NCI-H69 (cell line): ENCODE measurements at places on chromosomes 3 and 15.

- DNase-seq: no peak
These were observed 15.6 kb downstream of the EOGT start for GRCh38 chr3:68997887-68998286.

DNA sequence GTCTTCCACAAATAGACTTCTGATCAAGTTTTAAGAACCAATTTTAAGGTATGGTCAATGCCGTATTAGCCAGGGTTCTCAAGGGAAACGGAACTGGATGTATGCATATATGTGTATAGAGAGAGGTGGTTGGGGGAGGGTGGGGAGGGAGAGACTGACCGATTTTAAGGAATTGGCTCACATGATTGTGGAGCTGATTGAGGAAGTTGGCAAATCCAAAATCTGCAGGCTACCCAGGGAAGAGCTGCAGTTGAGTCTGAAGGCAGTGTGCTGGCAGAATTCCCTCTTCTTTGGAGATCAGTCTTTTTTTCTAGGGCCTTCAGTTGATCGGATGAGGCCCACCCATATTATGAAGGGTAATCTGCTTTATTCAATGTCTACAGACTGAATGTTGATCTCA, 40.8 kb upstream of the SPRED1 start:
- no peak for DNase-seq

GRCh38 chr3:24472358-24472757, 22.3 kb downstream of the THRB start:
- DNase-seq: no peak

DNA sequence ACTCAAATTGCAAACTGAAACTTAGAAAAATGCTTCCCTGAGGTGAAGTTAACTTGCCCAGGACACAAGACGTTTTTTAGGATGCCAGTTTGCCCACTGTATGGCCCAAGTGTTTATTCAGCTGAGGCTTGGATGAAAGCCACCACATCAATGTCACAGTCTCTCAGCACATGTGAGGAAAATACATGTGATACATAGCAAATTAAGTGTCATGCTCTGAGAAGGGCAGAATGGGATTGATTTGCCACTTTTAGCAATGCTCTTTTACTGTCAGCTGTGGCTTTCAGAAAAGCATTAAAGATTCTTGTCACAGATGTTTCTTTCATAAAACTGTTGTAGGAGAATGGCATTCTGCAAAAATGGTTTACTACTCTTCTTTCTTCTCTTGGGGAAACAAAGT, 165.5 kb downstream of the ZIC1 start:
- no peak for DNase-seq

DNA sequence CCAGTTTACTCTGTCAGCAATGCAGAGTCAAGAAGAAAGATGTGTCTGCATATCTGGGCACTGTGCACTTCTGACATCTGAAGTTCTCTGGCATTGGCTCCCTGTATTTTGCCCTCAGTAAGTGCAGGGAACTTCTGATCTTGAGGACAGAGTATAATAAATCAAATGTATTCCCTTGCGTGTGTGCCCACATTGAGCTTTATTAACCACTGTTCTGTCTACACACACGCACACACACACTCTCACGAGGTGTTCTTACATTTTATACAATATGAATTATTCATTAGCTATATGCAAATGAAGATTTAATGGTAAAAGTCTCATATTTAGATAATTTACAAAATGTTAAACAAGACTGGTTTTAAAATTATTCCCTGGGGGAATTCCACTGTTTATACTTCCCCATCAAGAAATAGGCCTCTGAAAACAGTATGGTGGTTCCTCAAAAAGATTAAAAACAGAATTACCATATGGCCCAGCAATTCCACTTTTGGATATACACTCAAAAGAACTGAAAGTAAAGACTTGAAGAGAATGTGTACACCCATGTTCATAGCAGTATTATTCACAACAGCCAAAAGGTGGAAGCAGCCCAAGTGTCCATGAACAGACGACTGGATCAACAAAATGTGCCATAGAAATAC, 24.6 kb upstream of the ANPEP start:
- no peak for DNase-seq

DNA sequence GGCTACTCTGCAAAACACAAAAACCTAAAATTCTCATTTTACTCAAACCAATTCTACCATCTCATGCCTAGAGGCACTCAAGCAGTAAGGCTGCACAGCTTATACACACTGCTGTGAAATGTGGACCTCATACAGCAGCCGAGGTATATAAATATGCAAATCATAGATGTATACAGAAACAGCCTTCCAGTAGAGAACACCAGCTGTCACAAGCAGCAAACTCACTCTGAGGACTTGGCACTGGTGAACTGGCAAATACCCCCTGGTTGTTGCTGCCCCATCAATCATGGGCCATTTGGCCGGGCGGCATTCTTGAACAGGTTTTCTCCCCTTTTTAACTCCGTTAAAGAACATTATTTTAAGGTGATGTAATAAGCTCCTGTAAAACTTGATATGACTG, 378.0 kb downstream of the LSAMP start:
- DNase-seq: peak; percentile 84

DNA sequence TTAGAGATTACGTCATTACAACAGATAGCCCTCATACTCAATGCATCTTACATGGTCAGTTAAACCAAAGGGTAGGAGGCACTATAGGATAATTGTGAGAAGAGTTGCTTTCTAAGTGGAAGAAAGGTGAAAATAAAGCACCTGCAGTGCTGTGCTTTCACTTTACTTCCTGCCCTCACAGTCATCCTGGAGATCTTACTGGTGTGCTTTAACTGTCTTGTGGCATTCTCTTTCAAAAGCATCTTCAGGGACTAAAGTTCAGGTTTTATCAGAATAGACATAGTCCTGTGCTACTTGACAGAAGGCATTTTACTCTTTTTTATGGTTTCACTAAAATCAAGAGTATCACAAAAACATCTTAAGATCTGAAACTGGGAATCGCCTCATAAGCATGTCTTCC, 286.6 kb downstream of the ZBTB20 start:
- DNase-seq: peak; percentile 29

- DNase-seq: no peak
These were observed 83.9 kb downstream of the CD47 start for GRCh38 chr3:108006881-108007331.

GRCh38 chr3:188031121-188031520, 122.8 kb upstream of the LPP start:
- no peak for DNase-seq
